ENCODE measurements at places on chromosomes 11 and 22.
A peak's percentile ranks its signal among the peaks of the same experiment; 100 is the strongest.

DNA sequence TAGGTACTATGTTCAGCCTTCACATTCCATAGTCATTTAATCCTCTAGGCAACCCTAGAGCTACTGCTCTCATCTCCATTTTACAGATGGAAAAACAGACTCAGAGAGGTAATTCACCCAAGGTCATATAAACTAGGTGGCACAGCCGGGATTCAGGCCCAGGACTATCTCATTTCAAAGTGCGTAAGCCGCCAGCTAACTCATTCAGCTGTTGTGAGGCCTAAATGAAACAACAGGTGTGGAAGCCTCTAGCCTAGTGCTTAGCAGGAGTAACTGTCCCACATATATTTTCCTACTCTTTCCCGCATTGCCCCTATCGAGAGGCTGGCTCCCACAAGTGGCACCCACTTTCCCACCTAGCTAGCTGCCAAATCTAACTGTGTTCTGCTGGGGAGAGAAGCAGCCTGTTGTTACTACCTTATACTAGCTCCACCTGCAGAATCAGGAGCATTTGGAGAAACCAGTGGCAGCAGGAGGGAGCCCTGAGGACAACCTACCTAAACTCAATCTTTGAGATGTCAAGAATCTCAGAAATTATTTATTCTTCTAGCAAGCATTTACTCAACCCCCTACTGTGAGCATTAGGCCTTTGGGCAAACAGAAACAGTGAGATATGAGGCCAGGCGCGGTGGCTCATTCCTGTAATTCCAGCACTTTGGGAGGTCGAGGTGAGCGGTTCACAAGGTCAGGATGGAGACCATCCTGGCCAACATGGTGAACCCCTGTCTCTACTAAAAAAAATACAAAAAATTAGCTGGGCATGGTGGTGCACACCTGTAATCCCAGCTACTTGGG lies 20.9 kb downstream of the PRG3 start:
- DNase-seq: no peak

- no peak for DNase-seq
Observed at GRCh38 chr11:84300092-84300491, 1013.9 kb upstream of the CCDC90B start.

DNA sequence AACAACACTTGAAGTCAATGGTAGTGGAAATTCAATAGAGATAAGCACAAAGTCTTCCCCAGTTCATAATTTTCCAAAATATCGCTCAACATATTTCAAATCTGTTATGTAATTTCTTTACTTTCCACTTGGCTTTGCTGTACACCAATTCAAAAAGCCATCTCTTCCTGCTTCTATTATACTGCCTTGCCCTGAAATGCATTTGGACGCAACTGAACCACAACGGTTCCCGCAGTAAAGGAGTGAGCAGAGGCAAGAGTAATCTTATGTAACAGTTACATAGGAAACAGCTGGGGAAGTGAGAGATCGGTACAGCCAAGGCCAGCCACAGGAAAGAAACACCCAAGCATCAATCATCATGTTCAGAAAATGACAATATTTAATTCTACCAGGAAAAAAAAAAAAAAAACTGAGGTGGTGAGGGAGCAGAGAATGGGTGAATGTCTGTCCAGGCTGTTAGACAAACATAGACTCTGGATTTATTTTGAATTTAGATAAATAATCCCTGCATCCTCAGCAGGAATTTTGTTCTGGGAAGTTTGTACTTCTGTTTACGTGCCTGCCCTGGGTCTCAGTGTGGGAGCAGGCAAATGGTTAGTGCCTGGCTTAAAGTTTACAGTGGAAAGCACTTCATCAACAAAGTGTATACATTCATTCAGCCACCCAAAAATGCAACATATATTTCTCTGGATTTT lies 392.2 kb downstream of the ETS1 start:
- DNase-seq: no peak

GRCh38 chr22:49470741-49471503 lies 356.8 kb downstream of the BRD1 start:
- DNase-seq: no peak

DNA sequence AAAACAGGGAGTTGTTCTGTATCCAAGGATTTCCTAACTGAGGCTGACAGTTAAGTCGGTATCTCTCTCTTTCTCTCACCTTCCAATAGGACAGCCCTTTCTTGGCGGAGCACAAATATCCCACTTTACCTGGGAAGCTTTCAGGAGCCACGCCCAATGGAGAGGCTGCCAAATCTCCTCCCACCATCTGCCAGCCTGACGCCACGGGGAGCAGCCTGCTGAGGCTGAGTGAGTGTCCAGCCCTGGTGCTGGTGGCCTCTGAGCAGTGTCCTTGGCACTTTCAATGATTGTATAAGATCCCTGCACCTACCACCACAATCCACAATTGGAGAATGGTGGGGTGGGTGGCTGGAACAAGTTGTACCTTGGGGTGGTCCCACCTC lies 33.7 kb downstream of the CYB5R2 start:
- DNase-seq: no peak

GRCh38 chr22:33569559-33569958 lies 350.7 kb downstream of the LARGE1 start:
- DNase-seq: no peak

- DNase-seq: no peak
Observed at GRCh38 chr11:77107950-77108349, 5.3 kb downstream of the OMP start.

DNA sequence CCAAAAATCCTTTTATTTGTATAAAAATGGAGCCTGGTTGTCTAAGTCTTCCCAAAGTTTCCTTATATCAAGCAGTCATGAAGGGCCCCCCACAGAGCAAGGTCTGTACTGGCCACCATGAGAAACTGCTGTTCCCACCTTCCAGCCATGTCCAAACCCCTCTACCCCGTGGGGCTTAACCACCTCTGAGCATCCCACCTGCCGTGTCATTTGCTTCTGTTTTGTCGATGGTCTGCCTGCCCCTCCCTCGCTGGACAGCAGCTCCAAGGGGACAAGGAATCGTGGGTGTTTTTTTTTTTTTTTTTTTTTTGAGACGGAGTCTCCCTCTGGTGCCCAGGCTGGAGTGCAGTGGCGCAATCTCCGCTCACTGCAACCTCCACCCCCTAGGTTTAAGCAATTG lies 11.1 kb upstream of the ANO1 start:
- no peak for DNase-seq

- DNase-seq: no peak
Observed at GRCh38 chr11:107538821-107539220, 26.7 kb downstream of the ALKBH8 start.

- no peak for DNase-seq
Observed at GRCh38 chr11:88179141-88179540, 3.9 kb upstream of the RAB38 start.

DNA sequence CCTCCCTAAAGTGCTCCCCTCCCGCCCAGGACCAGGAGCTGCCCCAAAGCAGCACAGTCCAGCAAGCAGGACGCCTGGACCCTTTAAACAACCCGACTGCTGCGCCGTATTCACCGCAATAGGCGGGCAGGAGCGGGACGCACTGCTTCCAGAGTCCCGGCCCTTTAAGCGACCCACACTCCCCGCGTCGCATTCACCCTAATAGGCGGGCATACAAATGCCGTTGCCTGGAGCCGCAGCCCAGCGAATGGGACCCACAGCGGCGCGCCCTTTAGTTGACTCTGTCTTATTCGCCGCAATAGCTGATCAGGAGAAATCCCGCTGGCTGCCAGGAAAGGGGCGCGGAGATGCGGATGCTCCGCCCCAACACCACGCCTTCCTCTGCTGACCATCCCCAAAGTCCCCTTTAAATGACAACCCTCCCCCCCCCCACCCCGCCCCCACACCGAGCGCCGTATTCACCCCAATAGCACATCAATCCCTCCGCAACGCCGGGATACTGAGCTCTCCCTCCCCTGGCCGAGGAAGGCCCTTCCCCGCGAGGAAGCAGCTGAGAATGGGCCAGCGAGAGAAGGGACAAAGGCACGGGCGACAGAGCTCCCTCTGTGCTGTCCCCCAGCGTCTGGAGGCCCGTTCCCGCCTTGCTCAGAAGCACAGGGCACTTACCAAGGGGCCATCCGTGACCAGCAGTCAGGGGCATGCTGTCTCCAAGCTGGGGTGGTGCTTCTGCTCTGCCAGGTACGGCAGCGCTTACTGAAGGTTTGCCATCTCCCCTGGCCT lies 4.7 kb downstream of the OSBPL5 start:
- DNase-seq: peak; percentile 89

DNA sequence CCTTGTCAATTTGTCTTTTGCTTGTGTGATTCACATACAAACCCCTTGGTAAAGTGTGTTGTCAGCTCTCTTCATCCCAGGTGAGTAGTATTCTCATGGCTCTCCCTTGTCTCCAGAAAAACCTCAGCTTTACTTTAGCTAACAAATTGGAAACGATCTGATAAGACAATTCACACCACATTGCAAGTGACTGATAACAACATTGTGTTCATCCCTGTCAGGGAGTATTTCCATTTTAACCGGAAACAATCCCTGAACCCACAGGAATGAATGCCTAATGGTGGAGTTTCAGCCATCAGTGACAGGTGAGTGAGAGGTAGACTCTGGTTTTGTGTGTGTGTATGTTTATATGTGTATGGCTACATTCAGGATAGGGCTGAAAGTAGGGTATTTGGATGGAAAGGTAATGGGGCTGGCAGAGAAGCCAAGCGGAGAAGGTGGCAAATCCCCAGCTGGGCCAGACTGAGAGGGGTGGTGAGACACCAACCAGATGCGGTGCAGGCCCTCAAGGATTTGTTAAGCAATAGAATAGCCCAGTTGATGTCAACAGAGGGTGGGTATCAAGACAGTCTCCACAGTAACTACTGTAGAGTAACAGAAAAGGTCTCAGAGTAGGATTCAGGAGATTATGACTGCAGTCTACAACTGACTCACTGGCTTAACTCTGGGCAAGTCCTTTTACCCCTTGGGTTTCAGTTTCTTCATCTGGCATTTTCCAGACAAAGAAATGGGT lies 7.6 kb downstream of the LRRC51 start:
- DNase-seq: no peak

DNA sequence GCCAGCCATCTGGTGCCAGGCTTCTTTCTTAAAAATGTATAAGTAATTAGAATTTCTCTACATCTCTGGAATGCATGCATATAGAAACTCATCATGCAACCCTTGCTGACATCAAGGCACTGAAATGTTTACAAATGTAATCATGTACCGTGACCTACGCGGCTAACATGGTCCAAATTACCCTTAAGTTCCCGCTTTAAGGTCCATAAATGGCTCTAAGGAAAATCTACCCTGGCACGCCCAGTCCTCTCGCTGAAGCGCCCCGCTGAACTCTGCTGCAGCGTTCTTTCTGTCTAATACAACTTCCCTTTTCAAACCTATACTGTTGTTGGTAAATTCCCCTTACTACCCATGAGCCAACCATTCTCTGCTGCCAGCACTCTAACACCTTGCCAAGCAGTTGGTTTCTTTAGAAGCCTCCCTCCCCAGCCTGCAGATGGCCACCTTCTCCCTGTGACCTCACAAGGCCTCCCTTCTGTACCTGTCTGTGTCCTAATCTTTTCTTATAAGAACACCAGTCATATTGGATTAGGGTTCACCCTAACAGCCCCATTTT lies 13.5 kb upstream of the HMOX1 start:
- no peak for DNase-seq

GRCh38 chr11:25876456-25876965 lies 455.4 kb upstream of the ANO3 start:
- DNase-seq: no peak

- no peak for DNase-seq
Observed at GRCh38 chr22:45223304-45224117, 17.2 kb downstream of the KIAA0930 start.

GRCh38 chr11:72568861-72569260 lies 105.4 kb downstream of the PDE2A start:
- no peak for DNase-seq

DNA sequence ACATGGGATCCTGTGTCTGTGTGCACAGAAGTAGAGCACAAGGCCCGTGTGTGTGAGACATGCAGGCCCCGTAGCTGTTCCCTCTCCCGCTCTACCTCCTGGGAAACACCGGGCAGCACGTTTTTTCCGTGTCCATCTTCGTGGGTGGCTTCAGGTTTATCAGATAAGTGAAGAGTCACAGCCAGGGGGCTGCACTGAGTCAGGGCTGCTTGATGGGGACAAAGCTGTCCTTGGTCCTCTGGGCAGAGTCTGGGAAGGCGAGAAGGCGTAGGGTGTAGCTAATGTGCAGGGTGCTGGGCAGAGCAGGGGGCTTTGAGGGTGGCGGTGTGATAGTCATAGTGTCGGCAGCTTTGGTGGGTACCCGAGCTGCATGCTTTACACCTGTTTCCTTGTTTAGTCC lies 23.7 kb downstream of the INCENP start:
- no peak for DNase-seq

- no peak for DNase-seq
Observed at GRCh38 chr11:120659076-120659475, 147.5 kb downstream of the GRIK4 start.

DNA sequence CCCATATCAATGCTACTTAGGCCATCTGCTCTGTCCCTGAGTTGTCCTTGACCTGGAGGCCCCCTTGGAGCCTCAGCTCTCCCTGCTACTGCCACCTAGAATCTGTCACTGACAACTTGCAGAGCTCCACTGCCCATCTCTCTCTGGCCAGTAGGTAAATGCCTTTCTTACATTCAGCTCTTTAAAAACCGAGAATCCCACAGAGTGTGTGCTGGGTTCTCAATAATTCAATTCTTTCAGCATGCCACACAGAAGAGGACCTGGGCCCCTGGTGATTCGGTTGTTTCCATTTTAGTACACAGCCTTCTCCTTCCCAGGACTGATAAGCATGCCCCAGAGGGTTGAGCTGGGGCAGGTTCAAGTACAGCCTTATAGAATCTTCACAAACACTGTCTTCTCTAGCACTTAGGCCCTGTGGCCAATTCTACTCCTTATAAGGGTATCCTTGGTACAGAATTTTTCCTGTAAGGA lies 22.0 kb upstream of the IPO7 start:
- no peak for DNase-seq

DNA sequence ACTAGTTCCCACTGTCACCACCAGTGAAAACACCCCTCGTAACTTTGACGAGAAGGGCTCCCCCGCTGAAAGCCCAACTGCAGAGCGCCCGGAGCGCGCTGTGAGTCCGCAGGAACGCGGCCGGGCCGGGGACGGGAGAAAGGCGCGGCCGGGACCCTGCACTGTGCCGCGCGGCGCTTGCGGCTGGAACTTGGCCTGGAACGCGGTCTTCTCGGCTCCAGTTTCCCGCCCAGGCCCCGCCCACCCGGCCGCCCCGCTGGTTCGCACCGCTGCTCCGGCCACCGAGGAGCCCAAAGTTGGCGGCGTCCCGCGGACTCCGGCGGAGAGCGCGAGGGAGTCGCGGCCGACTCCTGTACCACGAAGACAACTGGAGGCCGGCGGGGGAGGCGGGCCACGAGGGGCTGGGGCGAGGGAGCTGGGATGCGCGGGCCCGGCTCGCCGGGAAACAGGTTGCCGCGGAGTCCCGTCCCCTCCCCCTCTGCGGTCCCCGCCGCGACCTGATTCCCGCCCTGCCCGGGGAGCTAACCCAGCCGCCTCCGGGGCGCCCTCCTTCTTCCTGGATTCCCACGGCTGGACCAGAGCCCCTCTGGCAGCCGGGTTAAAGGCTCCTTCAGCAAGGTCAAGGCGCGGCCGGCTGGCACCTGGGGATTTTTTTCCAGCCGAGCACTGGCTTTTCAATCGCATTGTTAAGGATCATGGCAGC lies 3.4 kb downstream of the TENM4 start:
- DNase-seq: peak; percentile 52
